ENCODE measurements at places on chromosomes 2 and 18. TPM values are rescaled to one million over a fixed set of nuclear protein-coding genes. Genes with fewer than 3 reads are reported as not detected.
A peak's percentile ranks its signal among the peaks of the same experiment; 100 is the strongest.

DNA sequence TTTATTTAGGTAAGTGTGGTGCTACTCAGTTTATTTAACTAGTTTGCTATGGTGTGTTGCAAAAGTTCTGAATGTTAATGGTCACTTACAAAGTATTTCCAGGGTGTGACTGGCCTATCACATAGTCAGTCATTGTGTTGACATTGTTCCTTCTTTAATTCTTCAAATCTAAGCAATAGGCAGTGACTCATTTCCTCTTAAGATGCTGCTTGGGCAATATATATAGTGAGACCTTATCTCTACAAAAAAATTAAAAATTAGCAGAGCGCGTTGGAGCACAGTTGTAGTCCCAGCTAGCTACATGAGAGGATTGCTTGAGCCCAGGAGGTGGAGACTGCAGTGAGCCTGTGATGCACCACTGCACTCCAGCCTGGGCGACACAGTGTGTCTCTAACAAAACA is 5.8 kb upstream of the CCDC88A start:
- DNase-seq, result peak; percentile 29
- no peaks in the 10 kb centered on the region for H3K27me3 ChIP-seq
- peak overlapping the region; percentile 68 for H3K27ac ChIP-seq
- H3K4me3 ChIP-seq, result no peak overlapping the region
- H3K36me3 ChIP-seq, result no peaks in the 10 kb centered on the region

- no peak overlapping the region for H3K27ac ChIP-seq
- H3K27me3 ChIP-seq, result no peaks in the 10 kb centered on the region
- peaks cover 23% of the 10 kb centered on the region for H3K4me1 ChIP-seq
- DNase-seq, result no peak
Measured at GRCh38 chr2:227374158-227374557, 4.9 kb downstream of the TM4SF20 start.

GRCh38 chr2:40315683-40316082 is 136.2 kb downstream of the SLC8A1 start:
- no peak for DNase-seq
- no peak overlapping the region for H3K27ac ChIP-seq
- no peaks in the 10 kb centered on the region for H3K36me3 ChIP-seq
- no peaks in the 10 kb centered on the region for H3K4me1 ChIP-seq
- no peak overlapping the region for H3K4me3 ChIP-seq
- H3K27me3 ChIP-seq, result no peaks in the 10 kb centered on the region

Gene SKOR2
- not detected for total RNA-seq

Gene PTPN4
- 46.6 TPM for total RNA-seq

Data from PC-9 (cell line).